CD4-positive, alpha-beta T cell treated with Interleukin-2 at 100 ng/mL for 4 hours (primary cell): ENCODE measurements at places on chromosomes 2 and 18.

- DNase-seq, result no peak
These were observed 11.1 kb upstream of the RPIA start for GRCh38 chr2:88680266-88680902.

- no peak for DNase-seq
These were observed 1234.0 kb upstream of the ZEB2 start for GRCh38 chr2:145753966-145754365.

GRCh38 chr2:31812051-31812798, 198.6 kb downstream of the MEMO1 start:
- peak; percentile 13 for DNase-seq

DNA sequence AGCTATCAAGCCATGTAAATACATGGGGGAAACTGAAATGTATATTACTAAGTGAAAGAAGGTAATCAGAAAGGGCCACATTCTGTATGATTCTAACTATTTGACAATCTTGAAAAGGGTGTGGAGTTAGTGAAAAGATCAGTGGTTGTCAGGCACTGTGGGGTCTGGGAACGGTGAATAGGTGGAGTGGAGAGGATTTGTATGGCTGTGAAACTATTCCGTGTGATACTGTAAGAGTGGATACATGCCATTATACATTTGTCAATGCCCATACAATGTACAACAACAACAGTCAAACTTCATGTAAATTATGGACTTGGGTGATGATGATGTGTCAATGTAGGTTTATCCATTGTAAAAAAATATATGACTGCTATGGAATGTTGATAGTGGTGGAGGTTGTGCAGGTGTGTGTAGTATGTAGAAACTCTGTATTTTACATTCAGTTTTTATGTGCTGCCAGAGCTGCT, 1116.2 kb downstream of the SUCLG1 start:
- DNase-seq, result no peak

DNA sequence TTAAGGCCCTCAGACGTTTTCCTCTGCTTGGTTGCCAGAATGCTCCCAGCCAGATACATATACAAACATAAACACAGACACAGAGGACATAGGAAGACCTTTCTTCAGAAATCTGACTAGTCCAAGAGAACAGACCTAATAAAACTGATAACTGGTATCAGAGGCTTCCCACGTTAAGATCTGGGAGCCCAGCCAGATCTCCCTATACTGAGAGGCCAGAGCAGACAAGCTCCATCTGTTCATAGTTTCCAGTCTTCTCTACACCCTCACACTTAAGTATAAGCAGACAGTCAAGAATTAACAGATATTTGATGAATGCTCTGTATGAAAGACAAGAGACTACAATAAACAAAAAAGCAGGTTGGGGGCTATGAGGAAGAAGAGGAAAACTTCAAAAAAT, 240.5 kb upstream of the CHAC2 start:
- no peak for DNase-seq

DNA sequence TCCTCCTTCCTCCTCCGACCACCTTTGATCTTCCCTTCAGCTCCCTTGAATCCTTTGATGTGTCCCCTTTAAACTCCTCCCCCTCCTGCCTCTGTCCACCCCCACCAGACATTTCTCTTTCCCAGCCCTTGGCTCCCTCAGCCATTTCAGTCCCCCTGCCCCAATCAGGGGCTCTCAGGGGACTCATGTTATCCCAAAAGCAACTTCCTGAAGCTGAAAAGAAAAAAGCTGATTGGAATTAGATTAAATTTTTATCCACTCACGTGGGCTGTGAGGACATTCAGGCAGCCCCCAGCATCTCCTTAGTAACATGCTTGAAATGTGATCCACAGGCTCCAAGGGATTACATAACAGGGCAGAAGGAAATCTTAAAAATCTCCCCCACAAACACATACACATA, 81.3 kb downstream of the NEURL3 start:
- no peak for DNase-seq

- DNase-seq, result peak; percentile 52
These were observed 85.5 kb upstream of the PGAP1 start for GRCh38 chr2:197011801-197012641.

DNA sequence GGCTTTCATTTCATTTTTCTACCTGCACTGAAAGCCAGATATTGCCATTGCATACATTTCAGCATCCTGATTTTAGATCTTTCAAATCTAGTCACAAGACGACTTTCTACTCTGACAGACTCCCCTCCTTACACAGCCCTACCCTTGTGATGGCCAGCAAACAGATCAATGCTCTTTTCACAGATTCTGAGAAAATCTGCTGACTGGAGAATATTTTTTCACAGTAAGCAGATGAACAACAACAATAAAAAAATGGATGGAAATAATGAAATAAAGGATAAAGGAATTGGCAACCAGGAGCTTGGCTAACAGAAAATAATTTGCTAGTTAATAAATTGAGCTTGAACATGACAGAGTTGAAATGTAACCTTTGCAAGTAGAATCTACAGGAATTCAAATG, 527.2 kb downstream of the IRS1 start:
- DNase-seq, result no peak

DNA sequence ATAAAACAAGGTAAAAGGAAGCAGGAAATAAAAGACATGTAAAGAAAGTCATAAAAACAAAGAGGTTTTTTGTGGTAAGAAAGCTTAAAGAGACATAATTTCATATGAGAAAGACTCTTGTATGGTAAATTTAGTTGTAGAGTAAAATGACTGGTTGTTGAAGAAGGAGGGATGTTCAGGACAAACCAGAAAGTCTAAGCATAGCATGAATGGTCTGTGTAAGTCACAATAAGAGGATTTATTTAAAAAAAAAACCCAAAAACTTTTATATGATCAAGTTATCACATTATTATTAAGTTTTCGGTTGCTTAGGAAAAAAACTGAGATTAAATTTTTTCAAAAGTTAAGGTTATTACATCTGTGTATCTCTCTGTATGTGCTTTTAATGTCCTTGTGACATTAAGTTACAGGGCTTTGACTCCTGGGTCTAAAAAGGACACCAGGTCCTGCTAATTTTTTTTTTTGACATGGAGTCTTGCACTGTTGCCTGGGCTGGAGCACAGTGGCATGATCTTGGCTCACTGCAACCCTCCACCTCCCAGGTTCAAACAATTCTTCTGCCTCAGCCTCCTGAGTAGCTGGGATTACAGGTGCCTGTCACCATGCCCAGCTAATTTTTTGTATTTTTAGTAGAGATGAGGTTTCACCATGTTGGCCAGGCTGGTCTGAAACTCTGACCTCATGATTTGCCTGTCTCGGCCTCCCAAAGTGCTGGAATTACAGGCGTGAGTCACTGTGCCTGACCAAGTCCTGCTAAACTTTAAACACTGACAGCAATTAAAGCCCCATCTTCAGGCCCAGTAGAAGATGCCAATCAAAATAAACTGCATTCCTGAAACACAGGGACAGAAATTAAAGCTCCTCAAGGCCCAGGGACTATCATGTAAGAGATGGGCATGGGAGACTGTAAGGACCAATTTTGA, 14.2 kb upstream of the OXER1 start:
- no peak for DNase-seq

DNA sequence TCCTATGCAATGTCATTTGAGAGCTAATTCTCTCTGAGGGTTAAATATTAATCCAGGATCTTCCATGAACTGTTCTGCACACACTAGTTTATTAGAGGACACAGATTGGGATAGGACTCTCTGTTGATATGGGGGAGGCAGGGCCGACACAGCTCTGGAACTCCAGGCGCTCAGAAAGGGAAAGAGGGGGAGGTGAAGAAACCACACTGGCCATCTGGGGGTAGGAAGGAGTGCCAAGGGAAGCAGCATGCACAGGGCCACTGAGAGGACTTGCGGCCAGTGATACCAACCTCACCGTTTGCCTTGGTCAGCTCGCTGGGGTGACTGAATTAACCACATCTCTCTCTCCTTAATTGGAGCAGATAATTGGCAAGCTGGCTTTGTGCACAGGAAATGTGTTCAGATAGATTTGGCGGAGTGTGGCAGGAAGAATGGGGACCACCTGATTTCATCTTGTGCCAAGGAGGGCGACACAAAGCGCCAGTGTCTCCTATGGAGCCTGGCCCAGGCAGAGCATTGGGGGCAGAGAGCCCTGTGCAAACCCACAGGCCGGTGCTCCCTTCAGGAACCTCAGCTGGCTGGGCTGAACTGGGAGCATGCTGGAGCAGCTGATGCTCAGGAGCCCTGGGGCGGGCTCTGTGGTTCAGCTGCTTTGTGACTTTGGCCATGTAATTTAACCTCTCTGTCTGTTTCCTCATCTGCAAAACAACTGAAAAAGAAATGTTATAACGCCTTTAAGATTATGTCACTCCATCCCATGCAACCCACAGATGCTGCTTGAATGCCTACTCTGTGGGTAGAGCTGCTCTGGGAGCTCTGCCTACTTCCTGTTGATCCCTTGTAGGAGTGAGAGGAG, 114.7 kb upstream of the STON1 start:
- DNase-seq, result peak; percentile 18

DNA sequence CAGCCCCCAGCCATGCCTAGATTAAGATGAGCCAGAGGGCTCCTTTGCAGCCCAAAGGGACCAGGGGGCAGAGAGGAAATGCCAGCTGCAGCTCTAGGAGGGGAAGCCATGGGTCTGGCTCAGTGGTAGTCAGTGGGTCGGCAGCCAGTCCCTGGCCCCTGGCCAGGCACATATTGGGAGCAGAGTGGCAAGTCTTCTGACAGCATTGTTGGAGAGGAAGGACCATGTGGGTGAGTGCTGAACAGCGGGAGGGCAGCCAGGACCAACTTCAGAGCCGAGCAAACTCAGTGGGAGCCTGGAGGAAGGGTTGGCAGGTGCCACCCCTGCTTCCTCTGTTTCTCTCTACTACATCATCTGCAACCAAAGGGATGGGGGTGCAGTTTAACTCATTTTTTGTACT, 140.5 kb upstream of the PELI1 start:
- DNase-seq, result no peak

DNA sequence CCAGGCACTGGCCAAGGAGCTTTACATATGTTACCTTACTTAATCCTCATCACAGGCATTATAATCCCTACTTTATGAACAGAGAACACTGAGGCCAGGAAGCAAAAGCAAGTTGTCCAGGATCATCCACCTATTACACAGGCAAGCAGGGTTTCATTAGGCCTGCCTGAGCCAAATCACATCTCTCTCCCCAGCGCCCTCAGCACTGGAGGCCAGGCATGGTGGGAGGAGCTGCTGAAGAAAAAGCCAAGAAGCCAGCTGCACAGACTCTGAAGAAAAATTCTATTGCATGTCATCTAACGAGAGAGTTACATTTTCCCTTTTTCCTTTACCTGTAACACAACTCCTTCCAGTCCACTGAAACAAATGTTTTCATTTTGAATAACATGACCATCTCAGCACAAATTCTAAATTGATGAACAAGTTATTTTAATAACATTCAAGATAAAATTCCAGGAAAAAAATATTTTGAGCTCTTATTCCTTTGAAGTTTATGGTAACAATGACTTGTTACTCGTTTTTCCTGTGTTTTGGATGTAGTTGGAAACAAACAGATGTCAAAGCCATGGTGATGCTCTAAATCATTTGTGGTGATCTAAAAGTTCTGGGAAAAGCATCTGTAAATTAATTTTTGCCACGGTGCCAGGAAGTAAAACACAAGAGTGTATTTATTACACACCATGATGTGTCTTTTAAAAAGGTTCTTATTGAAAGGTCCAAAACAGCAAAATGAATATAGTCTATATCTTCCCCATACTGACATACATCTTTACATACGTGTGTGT, 139.0 kb upstream of the ITGB6 start:
- DNase-seq, result peak; percentile 26

DNA sequence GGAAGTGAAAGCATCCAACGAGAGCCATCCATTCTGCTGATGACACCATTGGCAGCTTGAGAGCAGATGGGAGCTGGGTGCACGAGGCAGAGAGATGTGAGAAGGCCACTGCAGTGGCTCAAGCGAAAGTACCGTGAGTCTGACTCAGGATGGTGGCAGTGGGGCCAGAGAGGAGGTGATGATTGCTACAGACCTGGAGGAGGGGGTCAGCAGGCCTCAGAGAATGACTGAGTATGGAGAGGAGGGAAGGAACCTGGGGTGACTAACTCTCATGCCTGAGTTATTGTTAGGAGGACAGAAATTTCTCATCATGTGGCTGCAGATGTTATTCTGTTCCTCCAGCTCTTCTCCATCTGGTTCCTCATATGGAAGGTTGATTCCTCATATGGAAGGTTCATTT, 8.8 kb upstream of the ZBTB7C start:
- DNase-seq, result no peak

GRCh38 chr2:6917761-6918421, 679 bp downstream of the RNF144A start:
- DNase-seq, result no peak

DNA sequence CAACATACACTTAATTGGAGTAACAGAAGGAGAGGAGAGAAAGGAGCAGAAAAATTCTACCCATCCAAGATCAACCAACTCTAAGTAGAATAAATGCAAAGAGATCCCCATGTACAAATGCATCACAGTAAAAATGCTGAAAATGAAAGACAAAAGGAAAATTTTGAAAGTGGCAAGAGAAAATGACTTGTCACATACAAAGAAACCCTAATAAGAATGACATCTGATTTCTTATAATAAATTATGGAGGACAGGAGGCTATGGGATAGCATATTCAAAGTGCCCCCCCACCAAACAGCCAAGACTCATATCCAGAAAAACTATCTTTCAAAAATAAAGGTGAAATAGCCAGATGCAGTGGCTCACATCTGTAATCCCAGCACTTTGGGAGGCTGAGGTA, 22.2 kb upstream of the INPP4A start:
- no peak for DNase-seq

GRCh38 chr2:75027886-75028285, 69.4 kb downstream of the POLE4 start:
- no peak for DNase-seq

DNA sequence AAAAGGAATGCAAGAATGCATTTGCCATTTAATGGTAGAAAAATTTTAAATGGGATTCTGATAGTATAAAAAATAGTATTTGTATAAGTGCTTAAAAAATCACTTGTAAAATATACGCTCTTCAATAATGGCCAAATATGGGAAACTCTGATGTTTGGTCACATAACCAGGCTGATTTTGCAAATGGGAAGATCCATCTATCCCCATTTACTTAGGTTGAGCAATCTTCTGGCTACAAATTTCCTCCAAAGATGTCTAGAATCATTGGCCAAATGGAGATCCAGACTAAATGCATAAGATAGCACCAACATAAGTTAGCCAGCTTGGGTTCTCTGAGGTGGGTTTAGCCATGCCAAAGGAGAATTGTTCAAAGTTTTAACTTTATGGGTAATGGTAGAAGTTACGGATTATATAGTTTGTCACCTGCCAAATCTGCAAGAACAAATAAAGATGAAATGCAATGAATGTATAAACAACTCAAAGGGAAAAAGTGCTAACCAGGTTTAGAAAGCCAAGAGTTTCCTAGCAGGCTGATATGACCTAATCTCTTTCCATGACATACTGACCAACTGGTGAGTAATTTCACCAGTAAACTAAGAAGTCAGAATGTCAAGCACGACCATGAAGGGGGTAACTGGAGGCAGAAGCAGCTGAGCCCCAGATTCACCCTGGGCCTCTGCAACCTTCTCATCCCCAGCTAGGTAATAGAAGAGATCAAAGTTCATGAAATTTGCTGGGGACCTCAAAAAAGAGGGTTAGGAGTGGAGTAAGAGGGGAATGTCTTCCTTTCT, 10.0 kb downstream of the RHOB start:
- no peak for DNase-seq
